ENCODE measurements at places on chromosomes 5 and 9.

- DNase-seq, result no peak
Measured at GRCh38 chr5:55620009-55620765, 85.4 kb upstream of the PLPP1 start.

DNA sequence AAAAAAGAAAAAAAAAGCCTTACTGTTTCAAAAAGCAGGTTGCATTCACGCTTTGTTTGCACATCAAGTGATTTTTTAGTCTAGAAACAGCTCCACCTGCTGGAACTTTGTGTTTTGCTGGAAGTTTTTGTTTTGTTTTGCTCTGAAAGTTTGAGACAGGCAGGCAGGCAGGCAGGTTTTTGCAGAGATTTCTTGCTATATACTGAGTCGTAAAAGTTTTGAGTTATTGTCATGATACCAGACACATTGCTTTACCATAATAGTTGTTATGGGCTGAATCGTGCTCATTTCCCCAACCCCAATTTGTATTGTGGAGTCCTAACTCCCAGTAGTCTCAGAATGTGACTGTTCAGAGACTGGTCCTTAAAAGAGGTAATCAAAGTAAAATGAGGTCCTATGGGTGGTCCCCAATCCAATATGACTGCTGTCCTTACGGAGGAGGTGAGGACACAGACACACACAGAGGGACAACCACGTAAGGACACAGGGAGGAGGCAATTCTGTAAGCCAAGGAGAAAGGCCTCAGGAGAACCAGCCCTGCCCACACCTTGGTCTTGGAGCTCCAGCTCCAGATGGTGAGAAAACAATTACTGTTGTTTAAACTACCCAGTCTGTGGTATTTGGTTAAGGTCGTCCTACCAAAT, 20.9 kb downstream of the OR2Y1 start:
- peak; percentile 25 for DNase-seq

DNA sequence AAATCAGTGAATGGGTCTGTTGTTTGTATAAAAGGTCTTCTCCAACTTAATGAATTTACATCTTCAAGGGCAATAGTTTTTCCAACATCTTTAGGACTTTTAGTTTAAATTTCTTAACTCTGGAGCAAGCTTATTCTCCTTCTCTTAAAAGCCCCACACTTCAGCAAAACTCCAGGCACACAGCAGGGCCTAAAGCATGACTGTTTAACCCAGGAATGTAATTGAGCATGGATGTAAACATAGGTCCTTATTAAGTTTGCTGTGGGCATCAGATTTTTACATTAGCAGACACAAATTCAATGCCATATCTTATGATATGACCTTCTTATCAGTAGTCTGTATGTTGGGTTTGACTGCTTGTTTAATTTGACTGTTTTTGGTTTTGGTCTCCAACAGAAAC, 78.9 kb downstream of the ABCA1 start:
- no peak for DNase-seq

- DNase-seq, result no peak
Measured at GRCh38 chr9:32954642-32955041, 46.8 kb downstream of the APTX start.

GRCh38 chr5:9545136-9545991, 511 bp downstream of the SEMA5A start:
- no peak for DNase-seq

DNA sequence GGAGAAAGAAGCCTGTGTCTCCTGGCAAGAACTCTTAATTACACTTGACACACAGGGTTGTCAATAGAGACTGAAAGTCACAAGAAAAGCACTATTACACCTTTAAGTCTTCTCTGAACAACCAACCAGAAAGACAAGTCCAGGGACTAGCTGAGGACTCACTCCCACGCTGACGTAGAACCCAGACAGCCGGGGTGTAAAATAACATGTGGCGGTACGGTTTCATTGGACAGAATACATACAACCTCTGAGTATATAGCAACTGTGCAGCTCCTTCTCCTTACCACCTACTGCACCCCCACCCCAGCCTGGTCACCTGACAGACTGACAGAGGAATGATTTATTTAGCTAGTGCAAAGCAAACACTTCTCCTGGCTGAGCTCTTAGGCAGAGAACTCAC, 103.4 kb upstream of the RASEF start:
- DNase-seq, result no peak

- no peak for DNase-seq
Measured at GRCh38 chr5:42720251-42720650, 36.4 kb upstream of the CCDC152 start.

DNA sequence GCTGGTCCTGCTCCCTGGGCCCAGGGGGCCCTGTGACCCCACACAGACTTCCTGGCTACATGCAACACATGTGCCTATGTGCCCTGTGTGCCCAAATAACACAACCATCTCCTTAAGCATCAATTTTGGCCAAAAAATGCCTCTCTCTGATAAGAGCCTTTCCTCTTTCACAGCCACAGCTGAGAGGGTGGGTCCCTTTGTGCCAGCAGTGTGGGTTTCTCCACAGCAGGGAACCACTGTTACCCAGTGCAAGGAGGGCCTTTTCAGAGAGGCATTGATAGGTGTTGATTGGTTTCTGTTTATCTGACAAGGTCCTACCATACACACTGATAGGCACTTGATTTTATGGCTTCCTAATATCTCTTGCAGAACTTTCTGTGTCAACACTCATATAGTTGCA, 42.7 kb downstream of the SYK start:
- no peak for DNase-seq

DNA sequence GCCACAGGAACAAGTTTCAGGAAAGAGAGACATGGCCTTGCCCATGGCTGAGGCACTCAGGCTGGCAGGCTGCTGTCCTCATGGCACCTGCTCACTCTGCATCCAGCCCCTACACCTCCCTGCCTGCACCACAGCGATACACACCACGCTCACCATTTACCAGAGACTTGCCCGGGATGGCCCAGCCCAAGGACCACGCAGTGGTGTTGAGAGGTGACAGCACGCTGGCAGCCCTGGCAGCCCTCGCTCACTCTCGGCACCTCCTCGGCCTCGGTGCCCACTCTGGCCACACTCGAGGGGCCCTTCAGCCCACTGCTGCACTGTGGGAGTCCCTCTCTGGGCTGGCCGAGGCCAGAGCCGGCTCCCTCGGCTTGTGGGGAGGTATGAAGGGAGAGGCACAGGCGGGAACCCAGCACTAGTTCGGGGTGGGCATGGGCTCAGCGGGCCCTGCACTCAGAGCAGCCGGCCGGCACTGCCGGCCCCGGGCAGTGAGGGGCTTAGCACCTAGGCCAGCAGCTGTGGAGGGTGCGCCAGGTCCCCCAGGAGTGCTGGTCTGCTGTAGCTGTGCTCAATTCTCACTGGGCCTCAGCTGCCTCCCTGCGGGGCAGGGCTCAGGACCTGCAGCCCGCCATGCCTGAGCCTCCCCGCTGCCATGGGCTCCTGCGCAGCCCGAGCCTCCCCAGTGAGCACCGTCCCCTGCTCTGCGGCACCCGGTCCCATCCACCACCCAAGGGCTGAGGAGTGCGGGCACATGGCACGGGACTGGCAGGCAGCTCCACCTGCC, 20.3 kb downstream of the ZDHHC11B start:
- no peak for DNase-seq

- no peak for DNase-seq
Measured at GRCh38 chr9:97990259-97990658, 7.1 kb downstream of the ANP32B start.

DNA sequence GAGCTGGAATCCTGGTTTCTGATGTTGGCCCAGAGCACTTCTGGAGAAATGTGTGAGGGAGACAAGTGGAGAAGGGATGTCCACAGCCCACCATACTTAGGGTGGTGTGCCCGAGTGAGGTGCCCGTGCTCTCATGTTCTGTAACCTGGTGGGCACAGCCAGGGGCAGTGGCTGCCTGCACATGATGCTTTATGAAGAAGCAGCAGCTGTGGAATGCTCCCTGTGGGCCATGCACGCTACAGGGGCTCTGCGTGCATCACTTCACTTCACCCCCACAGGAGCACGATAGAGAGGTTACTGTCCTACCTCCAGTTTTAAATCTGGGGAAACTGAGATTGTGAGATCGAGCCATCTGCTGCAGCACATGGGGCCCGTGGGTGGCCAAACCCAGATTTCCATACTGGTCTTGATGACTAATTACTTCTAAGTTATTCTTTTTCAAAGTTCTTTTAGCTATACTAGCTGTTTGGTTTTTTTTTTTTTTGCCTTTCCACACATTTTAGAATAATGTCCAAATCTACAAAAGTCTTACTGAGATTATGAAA, 441.6 kb downstream of the GADD45G start:
- no peak for DNase-seq

GRCh38 chr5:94218374-94218773, 400.0 kb downstream of the KIAA0825 start:
- no peak for DNase-seq

DNA sequence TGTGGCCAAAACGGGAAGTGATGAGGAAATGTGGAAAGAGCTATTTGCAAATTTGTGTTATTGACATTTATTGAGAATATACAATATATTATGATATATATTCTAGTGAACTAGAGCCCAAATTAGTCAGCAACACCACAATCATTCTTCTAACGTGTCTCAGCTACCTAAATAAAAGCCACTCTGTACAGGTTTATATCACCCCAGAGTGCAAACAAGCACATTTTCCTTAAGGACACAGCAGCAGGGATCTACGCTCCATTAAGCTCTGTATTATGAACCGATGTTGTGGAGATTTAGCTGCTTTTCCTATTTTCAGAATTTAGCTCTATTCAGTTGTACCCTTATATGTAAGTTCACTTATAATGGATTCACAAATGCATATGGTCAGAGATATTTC, 77.9 kb downstream of the CDH18 start:
- DNase-seq, result no peak
